ENCODE measurements at places on chromosomes 13 and 19.

- DNase-seq = no peak
These were observed 1053.6 kb upstream of the MIR17HG start for GRCh38 chr13:90293793-90294361.

DNA sequence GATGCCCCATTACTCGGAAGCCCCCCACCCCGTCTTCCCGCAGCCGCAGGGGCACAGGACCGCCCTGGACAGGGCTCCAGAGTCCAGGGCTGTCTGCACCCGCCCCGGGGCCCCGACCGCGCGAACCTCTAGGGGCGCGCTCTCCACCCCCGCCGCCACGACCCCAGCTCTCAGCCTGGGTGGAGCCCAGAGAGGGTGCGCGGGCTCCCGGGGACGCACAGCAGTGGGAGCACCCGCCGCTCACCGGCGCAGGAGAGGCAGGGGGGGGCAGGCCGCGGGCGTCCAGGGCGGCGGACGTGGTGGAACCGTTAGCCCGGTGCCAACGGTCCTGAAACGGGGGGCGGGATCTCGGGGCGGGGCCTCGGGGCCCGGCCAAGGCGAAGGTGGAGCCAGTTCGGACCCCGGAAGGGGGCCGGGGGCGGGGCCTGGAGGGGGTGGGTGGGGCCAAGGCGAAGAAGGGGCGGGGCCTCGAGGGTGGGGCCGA lies at the start of gene ATP8B3:
TSS of gene ATP8B3 (minus strand) at position 335 of the 484 bp plus-strand sequence. CDS start 540 bp downstream, outside the sequence.
- no peak for DNase-seq

DNA sequence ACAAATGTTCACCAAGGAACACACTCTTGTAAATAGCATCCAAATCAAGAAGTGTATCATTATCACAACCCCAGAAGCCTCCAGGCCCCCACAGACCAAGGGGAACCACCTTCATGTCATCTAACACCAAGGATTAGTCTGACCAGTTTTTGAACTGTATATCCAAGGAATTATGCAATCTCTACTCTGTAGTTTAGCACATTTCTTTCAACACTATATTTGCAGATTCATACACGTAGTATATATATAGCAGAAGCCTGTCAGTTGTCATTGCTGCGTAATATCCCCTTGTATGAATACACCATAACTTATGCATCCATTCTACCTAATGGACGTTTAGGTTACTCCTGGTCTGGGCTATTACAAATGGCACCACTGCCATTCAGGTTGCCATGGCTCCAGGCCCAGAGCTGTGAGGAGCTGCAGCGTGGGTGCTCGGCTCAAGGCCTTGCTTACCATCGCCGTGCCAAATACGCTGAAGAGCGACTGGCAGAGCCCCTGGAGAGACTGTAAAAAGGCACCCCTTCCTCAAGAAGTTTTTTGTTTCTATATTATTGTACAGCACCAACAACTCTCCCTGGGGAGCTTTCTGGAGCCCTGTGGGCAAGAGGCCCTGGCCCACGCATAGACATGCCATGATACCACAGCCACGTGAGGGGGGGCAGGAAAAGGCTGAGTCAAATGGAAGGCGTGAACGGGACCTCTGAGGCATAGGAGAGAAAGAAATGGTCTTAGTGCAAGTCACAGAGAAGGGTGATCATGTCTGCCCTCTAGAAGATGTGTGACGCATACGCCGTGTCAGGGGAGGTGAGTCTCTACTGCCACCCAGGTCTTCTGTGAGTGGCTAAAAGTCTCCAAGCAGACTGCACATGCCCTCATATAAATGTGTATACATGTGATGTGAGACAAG lies 10.8 kb downstream of the LATS2 start:
- peak; percentile 13 for DNase-seq

DNA sequence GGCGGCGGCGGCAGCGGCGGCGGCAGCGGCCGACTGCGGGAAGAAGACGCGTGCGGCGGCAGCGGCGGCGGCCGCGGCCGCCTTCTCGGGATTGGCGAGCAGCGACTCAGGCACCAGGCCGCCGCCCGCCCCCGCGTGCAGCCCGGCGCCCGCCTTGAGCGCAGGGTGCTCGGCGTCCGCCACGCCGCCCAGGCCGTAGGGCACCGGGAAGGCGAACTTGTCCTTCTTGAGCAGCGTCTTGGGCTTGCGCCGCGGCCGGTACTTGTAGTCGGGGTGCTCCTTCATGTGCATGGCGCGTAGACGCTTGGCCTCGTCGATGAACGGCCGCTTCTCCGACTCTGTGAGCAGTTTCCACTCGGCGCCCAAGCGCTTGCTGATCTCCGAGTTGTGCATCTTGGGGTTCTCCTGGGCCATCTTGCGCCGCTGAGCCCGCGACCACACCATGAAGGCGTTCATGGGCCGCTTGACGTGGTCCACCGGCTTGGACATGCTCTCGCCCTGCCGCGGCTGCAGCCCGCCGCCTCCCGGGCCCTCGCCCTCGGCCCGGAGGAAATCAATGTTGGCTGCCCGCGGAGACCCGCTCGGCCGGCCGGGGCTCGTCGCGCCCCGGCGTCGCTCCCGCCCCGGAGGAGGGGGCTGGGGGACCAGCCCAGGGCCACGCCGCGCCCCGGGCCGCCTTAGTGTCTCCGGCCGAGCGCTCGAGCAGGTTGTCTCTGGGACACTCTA lies 621 bp downstream of the SOX21 start:
- DNase-seq = no peak

- DNase-seq = no peak
These were observed 535.2 kb downstream of the LIG4 start for GRCh38 chr13:107680115-107680514.

DNA sequence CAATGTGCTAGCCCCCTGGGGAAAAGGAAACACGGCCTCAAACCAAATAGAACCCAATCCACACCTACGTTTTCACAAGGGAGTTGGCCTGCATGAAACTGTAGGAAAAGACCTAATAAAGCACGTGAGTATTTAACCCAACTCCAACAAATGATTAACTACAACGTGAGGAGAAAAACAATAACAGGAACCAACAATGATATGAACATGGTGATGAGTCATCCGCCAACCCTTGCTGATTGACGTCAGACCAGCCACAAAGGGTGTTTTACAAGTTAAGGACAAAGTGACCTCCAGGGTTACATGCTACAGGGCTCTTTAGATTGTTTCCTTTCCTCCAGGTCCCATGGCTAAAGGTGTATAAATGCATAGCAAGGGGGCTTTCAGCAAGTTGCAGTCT lies 460.5 kb downstream of the COG6 start:
- DNase-seq = peak; percentile 43

DNA sequence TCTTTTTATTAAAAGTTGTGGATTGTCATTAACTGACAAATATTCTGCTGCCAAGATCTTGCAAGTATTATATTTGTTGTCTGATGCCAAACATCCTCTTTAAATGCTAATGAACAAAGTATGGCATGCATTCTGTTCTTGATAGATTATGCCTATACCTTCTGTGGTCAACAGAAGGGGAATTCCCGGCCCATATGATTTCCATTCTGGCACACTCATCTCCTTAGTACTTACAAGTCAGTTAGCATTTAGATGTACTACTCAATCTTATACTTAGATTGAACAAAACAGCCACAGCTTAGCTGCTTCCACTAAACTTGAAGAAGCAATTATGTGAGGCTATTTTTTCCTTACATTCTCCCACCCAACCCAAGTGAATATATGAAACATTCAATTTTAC lies 246.1 kb upstream of the DACH1 start:
- DNase-seq = no peak

DNA sequence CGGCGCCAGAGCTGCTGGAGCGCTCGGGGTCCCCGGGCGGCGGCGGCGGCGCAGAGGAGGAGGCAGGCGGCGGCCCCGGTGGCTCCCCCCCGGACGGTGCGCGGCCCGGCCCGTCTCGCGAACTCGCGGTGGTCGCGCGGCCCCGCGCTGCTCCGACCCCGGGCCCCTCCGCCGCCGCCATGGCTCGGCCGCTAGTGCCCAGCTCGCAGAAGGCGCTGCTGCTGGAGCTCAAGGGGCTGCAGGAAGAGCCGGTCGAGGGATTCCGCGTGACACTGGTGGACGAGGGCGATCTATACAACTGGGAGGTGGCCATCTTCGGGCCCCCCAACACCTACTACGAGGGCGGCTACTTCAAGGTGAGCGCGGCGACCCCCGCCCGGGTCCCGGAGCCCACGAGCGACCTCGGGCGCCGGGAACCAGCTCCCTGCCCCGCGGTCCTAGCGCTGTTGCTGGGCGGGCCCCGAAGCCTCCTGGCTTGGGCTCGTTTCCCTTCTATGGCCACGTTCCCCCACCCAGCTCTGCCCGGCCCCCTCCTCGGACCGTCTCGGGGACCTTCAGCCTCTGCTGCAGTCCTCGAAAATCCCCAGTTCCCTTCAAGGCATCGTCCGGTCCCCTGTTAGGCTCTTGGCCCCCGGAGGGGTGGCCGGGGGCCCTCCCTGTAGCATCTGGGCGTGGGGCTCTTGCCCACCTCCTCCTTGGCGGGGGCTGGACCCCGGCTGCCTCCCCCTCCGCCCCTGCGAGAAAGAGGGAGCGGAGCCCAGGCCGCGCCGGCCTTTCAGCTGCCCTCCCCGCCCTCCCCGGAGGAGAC lies at the start of gene CDC34:
TSS of gene CDC34 (plus strand) at position 8 of the 808 bp plus-strand sequence. CDS start at position 180, 172 bp downstream.
- DNase-seq = no peak

- no peak for DNase-seq
These were observed 947 bp downstream of the ATP4B start for GRCh38 chr13:113656831-113657671.

All from stimulated activated CD4-positive, alpha-beta T cell treated with anti-CD3 and anti-CD28 coated beads, Interleukin-1b, Interleukin-23, amount 100 ng/mL, for 48 hours (primary cell).